ENCODE measurements at places on chromosomes 1 and 21.
A peak's percentile ranks its signal among the peaks of the same experiment; 100 is the strongest.

DNA sequence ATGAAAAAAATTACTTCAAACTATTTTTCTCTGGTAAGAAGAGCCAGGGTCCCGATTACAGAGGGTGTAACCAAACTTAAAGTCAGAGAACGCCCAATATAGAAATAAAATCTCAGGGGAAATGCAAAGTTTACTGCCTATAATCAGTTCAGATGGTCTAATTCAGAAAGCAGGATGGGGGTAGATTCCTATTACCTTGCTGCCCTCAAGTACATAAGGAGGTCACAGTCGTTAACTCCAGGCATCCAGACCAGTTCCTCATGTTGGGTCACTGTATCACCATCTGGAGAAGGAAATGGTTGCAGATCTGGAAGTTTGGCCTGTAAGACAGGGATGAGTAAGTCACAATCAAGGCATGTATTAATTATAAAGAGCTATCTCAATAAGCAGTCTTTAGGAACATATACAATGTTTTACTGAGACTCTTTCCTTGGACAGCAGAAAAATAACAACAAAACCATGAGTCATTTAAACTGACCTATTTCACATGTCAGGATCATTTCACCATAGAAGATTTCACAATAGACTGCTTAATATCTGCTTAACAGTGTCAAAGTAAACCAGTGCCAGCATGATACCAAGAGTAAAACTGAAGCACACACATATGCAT, 179.4 kb downstream of the SLC45A1 start:
- DNase-seq, result no peak

GRCh38 chr1:39159224-39160036, 45.1 kb upstream of the MACF1 start:
- DNase-seq, result no peak

DNA sequence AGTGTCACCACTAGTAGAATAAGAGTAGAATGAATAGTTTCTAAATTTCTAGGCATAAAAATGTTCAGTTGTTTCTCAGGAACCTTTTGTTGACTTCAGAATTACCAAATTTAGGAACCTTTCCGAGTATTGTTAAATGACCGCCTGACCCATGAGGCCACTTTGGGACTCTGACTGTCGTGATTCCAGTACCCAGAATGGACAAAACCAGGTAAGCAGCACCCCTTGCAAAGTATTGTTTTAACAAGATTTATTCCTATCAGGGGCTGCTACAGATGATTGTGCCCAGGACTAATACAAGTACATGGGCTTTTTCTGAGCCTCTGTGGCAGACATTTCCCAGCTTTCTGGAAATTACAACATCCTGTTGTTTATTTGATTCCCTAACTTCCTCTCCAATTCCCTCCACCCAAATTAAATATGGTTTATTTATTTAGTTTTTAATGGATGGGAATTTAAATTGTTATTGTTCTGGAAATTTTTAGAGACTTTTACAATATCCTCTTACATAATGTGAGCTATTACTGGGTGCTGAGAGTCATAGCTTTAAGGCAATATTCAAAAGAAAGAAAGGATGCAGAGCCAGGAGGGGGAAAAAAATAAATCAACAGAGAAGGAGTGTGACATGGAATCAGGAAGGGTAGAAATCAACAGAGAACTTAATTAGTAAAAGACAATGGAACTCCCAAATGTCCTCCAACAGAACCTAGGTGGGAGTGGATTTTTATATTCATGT, 37.4 kb upstream of the NTPCR start:
- DNase-seq, result no peak

DNA sequence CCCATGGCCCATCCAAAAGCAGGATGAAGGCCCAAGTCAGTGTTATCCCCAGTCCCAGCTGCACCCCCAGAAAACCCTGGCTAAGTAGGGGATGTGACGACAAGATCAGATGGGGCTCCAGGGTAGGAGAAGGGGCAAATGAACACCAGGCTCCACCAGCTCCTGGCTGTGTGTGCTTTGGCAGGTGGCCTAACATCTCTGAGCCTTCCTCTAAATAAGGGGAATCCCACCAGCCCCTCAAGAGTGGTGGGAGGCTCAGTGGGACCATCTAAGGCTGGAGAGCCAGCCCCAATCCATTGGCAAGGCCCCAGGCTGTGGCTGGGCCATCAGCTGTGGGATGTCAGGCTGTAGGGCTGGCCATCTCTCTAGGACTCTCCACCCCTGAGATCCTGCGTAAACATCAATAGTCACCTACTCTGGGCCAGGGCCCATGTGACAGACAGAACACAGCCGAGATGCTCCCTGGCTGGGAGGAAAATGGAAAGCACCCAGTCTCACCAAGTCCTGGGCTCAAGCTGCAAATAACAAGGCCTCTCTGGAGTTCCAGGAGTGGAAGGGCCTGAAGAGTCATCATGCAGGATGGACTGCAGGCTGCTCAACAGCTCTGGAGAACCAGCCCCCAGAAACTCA, 7.5 kb downstream of the SDC3 start:
- no peak for DNase-seq

- no peak for DNase-seq
Observed at GRCh38 chr1:59195151-59195550, 101.7 kb upstream of the FGGY start.

DNA sequence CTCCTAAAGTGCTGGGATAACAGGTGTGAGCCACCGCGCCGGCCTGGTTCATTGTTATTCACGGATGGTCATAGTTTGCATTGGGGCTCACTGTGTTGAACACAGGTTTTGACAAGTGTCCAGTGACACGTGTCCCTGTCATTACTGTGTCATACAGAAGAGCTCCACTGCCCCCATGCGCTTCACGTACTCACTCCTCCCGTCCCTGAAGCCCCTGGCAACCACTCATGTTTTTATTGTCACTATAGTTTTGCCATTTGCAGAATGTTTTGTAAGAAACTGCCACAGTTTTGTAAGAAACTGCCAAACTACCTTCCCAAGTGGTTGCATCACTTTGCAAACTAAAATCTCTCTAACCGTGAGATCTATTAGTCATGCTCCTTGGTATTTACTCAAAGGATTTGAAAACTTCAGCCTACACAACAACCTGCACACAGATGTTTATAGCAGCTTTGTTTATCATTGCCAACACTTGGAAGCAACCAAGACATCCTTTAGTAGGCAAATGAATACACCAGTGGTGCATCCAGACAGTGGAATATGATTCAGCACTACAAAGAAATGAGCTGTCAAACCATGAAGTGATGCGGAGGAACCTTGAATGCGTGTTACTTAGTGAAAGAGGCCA, 163.2 kb upstream of the COL6A1 start:
- DNase-seq, result no peak

DNA sequence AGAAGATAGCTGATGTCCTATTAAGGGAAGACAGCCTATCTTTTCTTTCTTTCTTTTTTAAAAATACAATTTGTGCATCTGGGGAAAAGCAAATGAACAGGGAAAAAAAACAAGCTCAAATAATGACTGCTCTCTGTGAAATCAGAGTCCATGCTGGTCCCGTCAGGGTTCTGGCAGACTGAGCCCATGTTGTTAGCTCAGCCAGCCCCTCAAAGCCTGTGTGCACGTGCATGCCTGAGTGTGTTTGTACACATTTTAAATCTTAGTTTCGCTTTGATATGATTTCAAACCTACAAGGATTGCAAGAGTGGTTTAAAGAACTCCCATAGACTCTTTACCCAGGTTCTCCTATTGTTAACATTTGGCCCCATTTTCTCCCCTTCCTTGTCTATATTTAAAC, 231.8 kb upstream of the GREM2 start:
- no peak for DNase-seq

DNA sequence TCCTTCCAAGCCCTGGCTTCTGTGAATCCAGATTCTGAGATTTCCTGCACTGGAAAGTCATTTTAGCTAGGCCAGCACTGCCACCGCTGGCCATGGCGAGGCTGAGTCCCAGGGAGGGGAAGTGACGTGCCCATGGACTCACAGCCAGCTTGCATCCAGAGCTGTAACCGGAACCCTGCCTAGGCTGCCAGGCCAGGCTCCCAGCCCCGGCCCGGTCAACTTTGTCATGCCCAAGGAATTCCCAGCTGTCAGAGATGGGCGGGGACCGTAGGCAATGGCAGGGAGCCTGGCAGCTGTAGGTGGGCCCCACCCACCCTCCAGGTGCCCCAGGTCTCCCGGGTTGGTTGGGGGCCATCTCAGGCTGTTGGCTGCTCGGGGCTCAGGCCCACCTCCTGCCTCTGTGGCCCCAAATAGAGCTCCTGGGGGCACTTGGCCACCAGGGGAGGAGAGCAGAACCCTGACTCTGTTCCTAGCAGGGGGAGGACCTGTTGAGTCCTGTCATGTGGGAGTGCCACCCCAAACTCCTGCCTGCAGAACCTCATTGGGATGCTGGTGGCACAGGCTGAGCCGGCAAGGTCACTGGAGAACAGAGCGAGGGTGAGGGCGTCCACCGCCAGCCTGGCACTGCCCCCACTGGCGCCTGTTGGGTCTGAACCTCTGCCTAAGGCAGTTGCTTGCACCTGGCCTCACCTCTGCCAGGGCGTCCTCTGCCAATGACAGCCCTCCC, 57.8 kb downstream of the FOXO6 start:
- no peak for DNase-seq

DNA sequence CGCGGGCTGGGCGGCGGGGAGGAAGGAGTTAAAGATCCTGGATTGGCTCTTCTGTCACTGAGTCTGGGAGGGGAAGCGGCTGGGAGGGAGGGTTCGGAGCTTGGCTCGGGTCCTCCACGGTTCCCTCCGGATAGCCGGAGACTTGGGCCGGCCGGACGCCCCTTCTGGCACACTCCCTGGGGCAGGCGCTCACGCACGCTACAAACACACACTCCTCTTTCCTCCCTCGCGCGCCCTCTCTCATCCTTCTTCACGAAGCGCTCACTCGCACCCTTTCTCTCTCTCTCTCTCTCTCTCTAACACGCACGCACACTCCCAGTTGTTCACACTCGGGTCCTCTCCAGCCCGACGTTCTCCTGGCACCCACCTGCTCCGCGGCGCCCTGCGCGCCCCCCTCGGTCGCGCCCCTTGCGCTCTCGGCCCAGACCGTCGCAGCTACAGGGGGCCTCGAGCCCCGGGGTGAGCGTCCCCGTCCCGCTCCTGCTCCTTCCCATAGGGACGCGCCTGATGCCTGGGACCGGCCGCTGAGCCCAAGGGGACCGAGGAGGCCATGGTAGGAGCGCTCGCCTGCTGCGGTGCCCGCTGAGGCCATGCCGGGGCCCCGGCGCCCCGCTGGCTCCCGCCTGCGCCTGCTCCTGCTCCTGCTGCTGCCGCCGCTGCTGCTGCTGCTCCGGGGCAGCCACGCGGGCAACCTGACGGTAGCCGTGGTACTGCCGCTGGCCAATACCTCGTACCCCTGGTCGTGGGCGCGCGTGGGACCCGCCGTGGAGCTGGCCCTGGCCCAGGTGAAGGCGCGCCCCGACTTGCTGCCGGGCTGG, at the start of gene NPR1:
Gene NPR1, plus strand, starts transcription at position 170 of the 818 bp plus-strand sequence. Its CDS starts 421 bp downstream, at position 591.
- DNase-seq, result no peak

DNA sequence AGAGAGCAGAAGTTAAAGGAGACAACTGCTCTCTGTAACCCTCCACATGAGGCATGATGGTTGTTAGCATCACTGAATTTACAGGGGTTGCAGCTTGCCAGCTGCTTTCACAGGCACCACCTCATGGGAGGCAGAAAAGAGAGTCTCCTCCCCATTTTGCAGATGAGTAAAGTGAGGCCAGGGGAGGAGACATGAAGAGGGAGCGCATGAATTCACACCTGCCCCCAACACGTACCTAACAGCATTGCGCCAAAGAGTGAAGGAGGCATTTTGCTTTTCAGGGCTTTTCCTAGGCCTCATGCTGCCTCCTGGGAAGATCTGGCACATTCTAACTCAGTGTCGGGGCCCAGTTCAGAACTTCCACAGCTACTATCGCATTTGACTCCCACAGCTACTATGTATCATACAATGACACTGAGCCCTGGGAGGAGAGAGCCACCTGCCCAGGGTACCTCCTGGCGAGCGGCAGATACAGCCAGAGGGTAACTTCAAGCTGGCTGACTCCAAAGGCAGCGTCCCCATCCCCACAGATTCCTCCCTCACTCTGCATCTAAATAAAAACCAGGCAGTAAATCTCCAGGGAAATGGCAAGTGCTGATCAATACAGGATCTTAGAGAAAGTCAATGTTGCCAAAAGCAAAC, 34.0 kb downstream of the GLIS1 start:
- DNase-seq, result no peak

GRCh38 chr1:62176597-62177312, 17.9 kb upstream of the L1TD1 start:
- no peak for DNase-seq

GRCh38 chr21:14737922-14738321, 191.8 kb upstream of the SAMSN1 start:
- DNase-seq, result peak; percentile 37

DNA sequence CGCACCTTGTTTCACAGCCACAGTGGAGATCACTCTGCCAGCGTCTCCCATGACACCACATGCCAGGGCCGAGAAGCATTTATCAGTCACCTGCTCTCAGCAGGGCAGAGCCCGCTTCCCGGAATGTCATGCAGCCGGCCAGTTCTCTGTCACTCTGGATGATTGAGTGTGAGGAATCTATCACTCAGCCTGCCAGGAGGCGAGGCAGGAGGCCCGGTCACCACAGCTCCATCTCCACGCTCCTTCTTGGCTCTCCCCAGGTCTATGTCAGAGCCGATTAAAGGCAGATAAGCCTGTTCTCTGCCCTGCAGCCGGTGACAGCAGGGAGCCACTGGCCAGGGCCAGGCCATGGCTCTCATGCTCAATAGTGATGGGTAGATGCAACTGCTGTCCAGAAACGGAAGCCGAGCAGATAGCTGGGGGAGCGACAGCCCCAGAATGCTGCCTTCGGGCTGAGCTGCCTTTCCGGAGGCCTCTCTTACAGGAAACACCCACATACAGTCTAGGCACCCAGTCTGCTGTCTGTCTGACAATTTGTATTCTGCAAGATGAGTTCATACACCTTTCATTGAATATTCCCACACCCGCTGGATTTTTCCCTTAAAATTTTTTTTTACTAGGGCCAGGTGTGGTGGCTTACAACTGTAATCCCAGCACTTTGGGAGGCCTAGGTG, 64.1 kb downstream of the ACTL8 start:
- no peak for DNase-seq

- no peak for DNase-seq
Observed at GRCh38 chr1:93443454-93443853, 4.5 kb upstream of the FNBP1L start.

DNA sequence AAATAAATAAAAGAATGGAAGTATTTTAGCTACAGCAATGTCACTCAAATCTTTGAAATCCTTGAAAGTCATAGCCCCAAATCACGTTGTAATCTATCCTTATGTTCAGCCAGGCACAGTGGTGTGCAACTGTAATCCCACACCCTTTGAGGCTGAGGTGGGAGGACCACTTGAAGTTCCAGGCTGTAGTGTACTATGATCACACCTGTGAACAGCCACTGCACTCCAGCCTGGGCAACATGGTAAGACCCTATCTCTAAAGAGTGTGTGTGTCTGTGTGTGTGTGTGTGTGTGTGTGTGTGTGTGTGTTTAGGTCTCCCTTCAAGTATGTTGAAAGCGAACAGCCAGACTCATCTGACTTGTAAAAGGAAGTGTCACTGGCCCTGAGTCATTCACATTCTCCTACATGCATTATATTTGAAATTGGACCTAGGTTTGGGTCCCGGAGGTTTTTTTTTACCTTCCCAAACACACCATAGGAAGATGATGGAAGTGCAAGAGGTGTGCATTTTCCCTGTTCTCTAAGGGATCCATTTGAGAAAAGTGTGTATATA, 50.1 kb downstream of the ZNF281 start:
- no peak for DNase-seq
